Stimulated activated CD4-positive, alpha-beta T cell treated with anti-CD3 and anti-CD28 coated beads, Interleukin-2, amount 100 ng/mL, for 24 hours (primary cell): ENCODE measurements at places on chromosomes 1 and 21.

GRCh38 chr1:65255656-65256050, 53.7 kb upstream of the DNAJC6 start:
- no peak for DNase-seq

DNA sequence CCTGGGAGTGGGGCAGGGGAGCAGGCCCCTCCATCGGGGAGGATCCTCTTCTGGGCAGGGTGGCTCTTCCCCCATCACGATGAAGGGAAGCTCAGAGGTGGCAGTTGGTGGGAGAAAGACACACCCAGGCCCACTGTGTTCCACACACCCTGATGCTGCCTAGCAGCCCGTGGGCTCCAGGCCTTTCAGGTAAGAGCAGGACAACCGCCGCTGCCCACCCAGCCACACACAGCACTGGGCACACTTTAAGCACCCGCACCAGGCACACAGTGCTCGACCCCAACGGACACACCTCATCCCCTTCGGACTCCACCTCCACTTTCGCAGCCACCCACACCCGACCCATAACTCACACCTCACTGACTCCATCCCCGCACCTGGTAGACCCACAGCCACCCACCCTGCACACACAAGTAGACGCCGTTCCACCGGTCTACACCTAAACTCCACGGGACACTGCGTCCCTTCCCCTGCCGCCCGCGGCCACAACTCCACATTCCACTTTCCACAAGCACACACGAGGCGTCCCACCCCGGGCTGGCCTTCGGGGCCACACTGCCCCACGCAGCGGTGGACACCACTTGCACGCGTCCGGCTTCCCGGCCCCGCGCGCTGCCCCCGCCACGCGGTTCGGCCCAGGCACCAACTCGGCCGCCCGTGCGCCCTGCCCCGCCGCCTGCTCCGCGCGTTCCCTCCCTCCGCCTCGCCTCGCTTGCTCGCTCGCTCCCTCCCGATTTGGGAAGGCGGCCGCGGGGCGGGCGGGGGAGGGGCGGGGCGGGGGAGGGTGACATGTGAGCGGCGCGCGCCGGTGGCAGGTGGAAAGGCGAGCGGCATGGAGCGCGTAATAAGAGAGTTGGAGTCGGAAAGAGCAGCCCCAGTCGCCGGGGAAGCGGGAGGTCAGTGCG, at the start of gene KCNQ4:
Gene KCNQ4 (plus strand): TSS at position 787 of the 905 bp plus-strand sequence. CDS start 307 bp downstream, outside the sequence.
- DNase-seq, result peak; percentile 50

GRCh38 chr1:233064988-233065387, 114.6 kb downstream of the NTPCR start:
- no peak for DNase-seq

DNA sequence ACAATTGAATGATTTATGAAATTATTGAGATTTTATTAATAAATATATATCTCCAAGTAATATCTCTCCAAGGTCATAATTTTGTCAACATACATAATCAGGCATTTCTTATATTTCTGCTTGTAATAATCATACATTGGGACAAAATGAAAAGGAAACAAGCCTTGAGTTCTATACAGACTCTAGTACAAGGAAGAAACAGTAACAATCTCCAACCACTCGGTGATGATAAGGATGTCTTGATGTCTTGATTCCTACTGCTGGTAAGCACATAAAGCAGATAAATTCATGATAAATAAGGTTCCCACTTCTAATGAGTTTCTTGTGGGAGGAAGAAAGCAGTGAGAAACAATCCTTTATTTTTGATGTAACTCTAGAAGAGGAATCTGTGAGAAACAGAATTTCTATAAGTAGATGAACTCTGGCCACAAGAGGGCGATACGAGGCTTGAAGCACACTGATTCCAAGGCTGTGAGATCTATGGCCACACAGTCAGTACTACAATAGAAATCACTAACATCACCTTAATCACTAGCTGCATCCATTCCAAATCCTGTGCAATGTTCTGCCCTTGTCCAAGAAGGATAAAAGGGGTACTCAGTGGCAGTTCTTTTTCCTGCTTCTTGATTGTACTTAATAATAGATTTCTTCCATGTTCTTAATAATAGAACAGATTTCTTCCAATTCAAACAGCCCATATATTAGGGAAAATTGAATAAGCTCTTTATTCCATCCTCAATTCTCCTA, 41.4 kb upstream of the LRRC8B start:
- peak; percentile 80 for DNase-seq

DNA sequence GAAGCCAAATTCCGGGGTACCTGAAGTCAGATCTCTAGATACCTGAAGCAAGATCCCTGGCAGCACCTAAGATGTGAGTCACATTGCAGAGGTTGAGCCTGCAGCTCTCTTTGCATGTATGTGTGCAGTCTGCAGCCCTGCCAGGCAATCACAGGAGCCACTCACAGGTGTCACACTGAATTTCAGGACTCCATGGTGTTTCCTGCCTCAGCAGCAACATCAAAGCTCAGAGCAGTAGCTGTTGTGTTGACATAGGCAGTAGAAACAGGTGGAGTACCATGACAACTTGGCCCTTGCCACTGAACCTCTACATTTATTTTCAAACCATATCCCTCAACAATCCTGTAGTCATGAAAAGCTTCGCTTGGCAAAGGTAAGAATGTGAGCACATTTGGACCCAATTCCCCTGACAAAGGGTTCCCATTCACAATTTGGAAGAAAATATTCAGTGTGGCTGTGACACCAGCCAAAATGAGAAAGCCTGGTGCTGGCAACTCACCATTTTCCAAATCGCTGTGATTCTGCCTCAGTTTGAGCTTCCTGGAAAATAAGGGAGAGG, 419.8 kb upstream of the NFIA start:
- no peak for DNase-seq

GRCh38 chr1:181704546-181704945, 221.2 kb downstream of the CACNA1E start:
- no peak for DNase-seq
